ENCODE measurements at places on chromosomes 6 and 20.

DNA sequence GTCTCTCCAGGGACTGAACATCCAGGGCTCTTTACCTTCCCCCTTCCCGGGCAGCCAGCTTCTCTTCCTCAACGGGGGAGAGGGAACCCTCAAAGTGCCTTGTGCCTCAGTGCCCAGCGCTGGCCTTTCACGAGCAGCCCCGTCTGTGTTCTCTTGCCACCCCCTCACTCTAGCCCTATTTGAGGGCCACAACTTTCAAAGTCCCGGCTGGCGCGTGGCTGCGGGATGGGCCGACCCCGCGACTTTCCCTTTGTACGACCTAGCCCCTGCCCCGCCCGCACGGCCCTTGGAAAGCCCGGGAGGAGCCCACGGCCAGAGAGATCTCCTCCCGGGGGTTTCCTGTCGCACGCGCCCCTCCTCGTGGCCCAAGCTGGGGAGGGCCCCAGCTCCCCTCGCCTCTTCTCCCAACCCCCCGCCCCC lies 559 bp downstream of the SCRT2 start:
- DNase-seq: no peak

GRCh38 chr6:4136354-4136831 lies 1.0 kb upstream of the ECI2 start:
- no peak for DNase-seq

DNA sequence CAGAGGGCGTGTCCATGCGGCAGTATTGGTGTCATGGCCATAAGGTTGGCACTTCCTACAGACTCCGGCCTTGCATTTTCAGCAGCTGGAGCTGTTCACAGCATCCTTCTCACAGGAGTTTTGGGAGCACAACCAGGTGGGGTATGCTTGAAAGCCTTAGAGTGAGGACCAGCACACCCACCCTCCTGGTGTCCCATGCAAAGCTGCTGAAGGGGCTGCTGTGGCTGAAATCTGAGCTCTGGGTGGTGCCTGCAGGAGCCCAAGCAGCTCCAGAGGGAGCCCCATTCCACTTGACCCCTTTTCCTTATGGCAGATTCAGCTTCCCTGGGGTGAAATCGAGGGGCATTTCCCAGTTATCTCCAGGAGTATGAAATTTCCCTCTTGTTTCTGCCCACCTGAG lies 74.0 kb upstream of the BHLHE23 start:
- DNase-seq: no peak

DNA sequence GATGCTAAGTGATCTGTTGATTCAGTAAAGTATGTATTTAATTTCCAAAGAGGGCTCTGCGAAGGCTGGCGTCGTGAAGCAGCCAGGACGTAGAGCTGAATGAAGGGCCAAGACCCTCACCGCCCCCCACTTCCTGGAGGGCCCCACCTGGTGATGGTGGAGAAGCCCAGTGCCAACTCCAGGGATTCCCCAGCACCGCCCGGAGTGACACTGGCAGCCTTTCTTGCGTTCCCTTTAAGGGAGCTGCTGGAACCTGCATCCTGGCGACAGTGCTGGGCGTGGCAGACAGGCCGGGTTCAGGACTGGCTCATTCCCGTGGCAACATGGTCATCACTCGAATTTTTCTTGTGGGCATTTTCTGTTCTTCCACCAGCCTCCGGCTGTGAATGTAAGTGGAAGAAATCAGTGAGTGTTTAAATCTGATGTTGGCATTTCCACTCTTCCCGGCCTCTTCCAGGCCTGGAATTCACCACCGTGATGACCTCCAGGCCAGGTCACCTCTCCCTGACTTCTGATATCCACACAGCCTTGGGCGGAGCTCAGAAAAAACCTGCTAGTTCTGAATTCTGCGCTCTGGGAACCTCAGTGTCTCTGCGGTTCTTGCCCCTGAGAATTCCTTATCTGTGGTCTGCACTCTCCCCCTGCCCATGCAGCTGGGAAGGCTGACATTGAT lies 57.4 kb upstream of the DACT2 start:
- DNase-seq: no peak

DNA sequence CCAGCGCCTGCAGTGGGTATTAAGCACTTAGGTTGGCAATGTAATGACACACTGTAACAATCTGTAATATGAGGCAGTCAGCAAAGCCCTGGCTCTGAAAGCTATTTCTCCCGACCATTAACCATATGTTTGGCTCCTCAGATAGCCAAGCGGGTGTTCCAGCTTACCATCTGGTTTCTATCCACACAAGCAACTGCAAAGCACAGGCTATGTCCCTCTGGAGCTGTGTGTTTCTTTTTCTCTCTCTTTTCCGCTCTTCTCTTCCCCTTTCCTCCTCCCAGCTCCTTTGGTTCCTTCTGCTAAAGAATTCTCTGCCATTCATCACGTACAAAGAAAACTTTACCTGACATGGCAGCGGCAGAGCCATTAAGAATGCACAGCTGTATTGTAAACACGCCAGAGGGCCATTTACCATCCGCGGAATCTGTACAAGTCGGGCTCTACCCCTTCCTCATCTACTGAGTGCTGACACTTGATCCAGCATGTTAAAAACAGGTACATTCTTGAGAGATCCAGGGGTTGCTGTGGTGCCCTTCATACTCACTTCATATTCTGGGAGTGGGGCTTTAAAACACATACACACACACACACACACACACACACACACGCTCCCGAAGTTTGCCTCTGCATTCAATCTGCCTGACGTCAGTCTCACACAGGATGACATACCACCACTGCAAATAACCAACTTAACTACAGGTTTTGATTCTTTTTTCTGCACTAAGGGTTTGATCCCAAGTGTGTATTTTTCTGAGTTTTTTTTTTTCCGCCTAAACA lies 77.2 kb downstream of the BACH2 start:
- no peak for DNase-seq

GRCh38 chr6:107894809-107895396 lies 63.1 kb downstream of the SEC63 start:
- DNase-seq: no peak

DNA sequence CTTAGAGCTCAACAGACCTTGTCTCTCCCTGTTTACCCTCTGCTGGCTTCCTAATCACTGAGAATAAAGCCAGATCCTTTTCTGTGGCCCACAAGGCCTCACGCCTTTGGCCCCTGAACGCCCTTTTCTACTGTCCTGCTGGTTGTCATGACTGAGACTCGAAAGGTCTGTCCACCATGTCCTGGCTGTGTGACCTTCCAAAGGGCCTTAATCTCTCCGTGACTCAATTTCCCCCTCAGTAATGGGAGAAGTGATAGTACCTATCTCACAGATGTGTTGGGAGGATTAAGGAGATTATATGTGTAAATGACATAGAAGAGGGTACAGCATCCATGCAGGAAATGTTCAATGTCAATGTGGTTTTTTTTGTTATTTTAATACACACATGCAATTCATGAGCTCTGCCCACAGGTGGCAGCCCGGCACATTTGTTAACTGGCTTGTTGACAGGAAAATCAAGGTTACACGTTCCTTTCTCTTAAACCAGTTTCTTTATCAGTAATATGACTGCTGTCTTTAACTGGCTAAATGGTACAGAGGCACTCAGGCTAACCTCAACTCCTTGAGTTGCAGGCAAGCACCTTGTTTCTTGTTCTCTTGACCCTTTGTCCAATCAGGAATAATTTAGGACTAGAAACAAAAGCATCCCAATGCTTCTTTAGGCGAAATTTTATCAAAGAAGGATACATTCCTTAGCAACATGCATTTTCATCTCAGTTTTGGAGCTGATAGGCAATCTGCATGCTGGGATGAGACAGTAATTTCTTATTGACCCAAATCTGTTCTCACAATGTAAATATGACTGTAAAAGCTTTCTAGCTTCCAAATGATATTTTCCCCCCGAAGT lies 16.6 kb downstream of the SLC22A1 start:
- peak; percentile 54 for DNase-seq

GRCh38 chr6:82370788-82371187 lies 7.2 kb downstream of the TPBG start:
- DNase-seq: no peak

Data from activated CD4-positive, alpha-beta T cell treated with anti-CD3 and anti-CD28 coated beads, Interleukin-2, amount 50 U/mL, for 1 hour (primary cell).